ENCODE measurements at places on chromosomes 6 and 20.
A peak's percentile ranks its signal among the peaks of the same experiment; 100 is the strongest.

- no peak for DNase-seq
These were observed 129.5 kb upstream of the PTPN1 start for GRCh38 chr20:50380697-50381040.

GRCh38 chr20:35332540-35333200 is 40.4 kb upstream of the FAM83C start:
- DNase-seq: no peak

- DNase-seq: no peak
These were observed 27.1 kb downstream of the DAAM2 start for GRCh38 chr6:39819228-39819627.

DNA sequence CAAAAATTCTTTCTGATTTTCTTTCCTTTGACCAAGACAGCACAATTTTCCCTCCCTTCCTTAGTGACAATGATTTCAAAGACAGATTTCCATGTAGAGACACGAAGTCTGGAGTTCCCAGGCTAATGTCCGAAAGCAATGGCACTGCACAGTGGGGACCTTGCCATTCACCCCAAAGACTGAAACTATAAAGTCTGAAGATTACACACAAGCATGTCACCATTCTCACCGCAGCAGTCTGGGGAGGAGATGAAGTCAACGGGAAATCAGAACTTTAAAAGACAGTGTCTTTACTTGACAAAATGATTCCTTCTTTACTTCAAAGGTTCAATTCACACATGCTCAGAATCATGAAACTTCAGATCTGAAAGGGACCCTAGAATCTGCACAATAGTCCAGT is 8.3 kb downstream of the B4GALT5 start:
- DNase-seq: no peak

GRCh38 chr6:82951389-82951788 is 114.3 kb downstream of the UBE3D start:
- no peak for DNase-seq

GRCh38 chr6:3022765-3023662 is 23.3 kb downstream of the NQO2 start:
- DNase-seq: peak; percentile 22

GRCh38 chr6:27260369-27260768 is 12.9 kb downstream of the PRSS16 start:
- no peak for DNase-seq

DNA sequence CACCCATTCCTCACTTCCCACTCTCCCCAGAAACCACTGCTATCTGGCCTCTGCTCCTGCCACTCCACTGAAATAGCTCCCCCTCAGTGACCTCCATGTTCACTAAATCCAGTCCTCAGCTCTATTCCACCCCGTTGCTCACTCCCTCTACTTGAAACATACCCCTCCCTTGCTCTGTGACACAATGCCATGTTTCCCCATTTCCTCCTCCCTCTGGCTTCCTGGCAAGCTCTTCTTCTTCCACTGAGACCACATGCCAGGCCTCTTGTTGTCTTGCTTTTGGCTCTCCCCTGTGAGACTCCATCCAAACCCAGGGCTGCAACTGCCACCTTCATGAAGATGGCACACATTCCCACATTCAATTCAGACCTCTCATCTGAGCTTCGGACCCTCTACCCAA is 13.9 kb downstream of the TMEM151B start:
- DNase-seq: no peak

DNA sequence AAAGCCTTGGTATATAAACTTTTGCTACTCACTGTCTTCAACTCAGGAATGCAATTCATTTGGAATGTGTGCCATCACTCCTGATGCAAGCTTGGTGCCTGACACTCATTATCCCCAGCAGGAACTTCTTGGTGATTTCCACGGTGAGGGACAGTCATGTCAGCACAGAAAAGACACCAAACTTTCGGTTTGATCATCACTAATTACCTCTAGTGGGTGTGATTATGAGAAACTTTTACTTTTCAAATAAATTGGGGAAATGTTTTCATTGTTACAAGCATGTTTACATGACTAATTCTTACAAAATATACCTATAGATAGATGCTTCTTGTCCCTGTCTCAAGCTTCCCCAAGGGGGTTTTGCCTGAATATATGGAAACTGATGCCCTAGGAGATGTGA is 40.9 kb downstream of the RPP40 start:
- no peak for DNase-seq

- DNase-seq: no peak
These were observed 431.5 kb downstream of the HACE1 start for GRCh38 chr6:104428184-104428583.

GRCh38 chr20:11918391-11918845 is 725 bp downstream of the BTBD3 start:
- no peak for DNase-seq

DNA sequence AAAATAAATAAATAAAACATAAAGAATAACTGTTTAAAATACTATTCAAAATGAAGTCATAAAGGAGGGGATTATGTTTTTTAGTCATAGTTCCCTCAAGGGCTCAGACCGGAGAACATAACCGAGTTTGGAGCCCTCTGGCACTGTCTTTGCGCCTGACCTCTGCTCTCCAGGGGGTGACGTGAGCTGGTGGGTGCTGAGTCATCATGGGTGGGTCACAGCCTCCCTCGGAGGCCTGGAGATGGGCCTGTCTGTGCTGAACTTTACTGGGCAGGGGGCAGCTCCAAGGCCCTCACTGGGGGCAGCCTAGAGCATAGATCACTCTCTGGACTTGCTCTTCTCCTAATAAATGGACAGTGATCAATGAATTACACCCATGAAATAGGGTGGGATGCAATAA is 3.1 kb upstream of the MAVS start:
- DNase-seq: no peak

- no peak for DNase-seq
These were observed 23.9 kb downstream of the ARMC2 start for GRCh38 chr6:108872141-108872557.

DNA sequence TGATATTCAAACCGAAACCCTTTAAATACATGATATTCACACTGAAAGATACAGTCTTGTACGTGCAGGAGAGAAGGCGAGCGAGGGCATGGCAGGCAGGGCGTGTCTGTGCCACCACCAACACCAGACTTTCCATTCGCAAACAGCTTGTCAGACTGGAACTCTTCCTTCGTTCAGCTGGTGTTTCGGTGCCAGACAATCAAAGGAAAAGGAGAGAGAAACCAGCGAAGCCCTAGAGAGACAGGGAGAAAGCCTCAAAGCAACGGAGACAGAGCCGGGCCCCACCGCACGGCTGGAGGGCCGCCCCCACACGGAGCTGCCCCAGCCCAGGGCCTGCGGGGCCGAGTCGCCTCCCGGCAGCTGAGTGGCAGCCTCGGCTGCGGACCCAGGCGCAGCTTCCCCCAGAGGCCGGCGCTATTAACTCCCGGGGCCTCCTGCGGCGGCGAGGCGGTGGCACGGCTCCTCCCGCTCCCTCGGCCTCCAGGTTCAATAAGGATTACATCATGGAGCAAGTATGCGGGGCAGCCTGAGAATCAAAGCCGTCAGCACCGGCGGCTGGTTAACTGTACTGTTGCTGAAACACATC is 32.1 kb upstream of the NR2E1 start:
- no peak for DNase-seq

DNA sequence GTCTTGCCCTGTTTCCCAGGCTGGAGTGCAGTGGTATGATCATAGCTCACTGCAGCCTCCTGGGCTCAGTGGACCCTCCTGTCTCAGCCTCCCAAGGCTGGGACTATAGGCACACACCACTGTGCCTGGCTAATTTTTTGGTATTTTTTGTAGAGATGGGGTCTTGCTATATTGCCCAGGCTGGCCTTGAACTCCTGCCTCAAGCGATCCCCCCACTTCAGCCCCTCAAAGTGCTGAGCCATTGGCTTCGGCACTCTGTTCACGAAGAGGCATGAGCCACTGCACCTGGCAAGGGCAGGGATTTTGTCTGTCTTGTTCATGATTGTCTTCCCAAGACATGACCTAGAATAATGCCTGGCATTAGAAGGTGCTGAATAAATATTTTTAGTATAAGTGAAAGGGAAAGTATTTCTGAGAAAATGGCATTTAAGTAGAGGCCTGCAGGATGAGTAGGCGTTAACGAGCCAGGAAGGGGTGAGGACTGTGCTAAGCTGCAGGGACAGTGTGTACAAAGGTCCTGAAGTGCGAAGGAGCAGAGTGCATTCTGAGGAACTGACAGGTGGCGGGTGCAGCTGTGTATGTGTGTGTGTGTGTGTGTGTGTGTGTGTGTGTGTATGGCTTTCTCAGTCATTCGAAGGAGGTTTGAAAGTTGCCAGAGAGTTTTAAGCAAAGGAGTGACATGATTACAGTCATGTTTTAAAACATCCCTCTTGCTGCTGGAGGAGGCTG is 43.0 kb downstream of the VEGFA start:
- no peak for DNase-seq

DNA sequence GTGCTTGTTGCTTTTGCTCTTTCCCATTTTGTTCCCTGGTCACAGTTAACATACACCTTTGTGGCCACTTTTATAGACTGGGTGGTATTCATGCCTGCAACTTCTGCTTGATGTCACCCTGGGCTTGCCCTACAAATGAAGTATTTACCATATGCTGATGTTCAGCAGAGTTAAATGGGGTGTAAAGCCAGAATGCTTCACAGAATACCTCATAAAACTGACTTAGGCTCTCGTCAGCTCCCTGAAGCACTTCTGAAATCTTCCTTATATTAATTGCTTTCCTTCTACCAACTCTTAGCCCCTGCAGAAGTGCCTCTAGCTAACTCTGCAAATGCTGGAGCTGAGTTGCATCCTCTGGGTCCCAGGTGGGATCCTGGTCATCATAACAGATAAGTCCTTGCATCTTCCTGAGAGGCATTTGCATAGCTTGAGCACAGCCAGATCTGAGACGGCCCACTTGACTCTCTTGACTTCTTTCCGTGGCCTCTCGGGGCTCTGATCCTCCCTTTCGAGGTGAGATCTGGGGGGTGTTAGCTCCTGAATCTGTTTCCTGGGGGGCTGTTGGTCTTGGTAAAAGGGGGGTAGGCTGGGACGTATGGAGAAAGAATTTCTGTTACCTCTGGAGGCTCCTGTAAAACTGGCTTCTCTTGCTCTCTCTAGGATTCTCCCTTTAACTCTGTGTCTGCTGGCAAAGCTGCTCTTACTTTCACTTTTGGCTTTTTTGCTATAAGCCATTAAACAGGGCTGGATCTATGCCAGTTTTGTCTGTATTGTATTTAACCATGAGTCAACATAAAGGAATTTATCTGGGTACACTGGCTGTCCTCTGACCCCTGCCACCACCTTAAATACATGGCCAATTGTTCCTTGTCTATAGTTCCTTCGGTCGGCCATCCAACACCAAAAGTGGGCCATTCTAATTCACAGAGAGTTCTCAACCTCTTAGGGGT is 223.0 kb upstream of the SYNCRIP start:
- DNase-seq: no peak

GRCh38 chr20:31590717-31591225 is 14.3 kb upstream of the ID1 start:
- DNase-seq: no peak

GRCh38 chr6:80594461-80594860 is 488.0 kb downstream of the BCKDHB start:
- no peak for DNase-seq

DNA sequence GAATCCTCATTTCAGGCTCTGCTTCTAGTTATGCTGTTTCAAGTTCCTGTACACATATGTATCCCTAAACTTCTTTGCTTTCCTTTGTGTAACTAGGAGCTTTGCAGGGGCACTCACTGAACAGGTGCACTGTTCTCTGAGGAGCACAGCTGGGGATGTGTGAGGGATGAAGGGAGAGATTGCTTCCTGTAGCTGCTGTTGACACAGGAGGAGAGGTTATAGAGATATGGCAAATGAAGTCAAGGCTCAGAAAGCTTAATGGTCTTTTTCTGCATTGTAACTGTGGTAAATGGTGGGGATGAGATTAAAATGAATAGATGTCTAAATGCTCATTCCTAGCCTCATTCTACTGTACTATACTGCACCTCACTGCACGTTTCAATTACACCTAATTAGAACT is 454.3 kb downstream of the BTBD3 start:
- DNase-seq: no peak

GRCh38 chr20:25323496-25324246 is 67.0 kb downstream of the ABHD12 start:
- no peak for DNase-seq

DNA sequence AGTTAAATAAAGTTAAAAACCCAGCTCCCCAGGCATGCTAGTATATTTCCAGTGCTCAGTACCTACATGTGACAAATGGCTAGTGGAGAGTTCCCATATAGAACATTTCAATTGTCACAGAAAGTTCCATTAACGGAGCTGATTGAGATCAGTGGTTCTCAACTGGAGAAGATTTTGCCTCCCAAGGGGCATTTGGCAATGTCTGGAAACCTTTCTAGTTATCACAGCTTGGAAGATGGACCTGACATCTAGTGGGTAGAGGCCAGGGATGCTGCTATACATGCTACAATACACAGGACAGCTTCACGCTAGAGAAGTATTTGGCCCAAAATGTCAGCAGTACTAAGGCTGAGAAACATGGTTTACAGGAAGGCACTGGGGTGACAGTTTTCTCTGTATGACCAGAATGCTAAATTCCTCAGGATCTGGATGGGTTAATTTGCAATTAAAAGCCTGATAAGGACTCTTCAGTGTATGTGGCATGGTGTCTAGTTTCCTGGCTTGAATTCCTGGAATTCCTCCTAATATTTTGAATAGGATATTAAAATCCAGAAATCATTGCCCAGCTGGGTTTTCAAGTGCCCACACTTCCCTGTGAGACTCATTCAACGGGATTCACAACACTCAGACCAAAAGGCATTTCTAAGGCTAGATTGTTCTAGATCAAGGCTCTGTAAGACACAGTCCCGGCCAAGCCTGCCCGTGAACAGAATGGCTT is 84.7 kb upstream of the SALL4 start:
- DNase-seq: no peak

- DNase-seq: no peak
These were observed 4.6 kb downstream of the RPP21 start for GRCh38 chr6:30349421-30350177.

GRCh38 chr6:27297857-27298730 is 14.0 kb downstream of the POM121L2 start:
- no peak for DNase-seq

GRCh38 chr6:36834576-36835341 is 4.5 kb downstream of the CPNE5 start:
- DNase-seq: no peak

DNA sequence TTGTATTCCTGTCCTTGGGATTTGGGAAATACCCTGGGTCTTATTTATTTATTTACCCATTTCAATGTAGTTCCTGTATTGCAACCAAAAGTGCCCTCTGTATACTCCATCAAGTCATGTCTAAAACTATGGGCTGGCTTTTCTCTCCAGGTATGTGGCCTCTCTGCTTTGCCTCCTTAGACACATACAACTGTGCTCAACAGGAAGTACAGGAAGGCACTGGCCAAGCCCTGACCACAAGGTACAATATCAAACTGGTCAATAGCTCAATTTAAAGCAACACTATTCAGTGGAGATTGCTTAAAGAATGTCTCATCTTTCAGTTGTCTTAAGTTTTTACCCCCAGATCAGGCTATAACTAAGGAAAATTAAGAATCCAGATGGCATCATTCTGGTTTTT is 42.3 kb upstream of the SLC24A3 start:
- DNase-seq: no peak
